ENCODE measurements at places on chromosomes 11 and 22. TPM values are rescaled to one million over a fixed set of nuclear protein-coding genes. Genes with fewer than 3 reads are reported as not detected.

DNA sequence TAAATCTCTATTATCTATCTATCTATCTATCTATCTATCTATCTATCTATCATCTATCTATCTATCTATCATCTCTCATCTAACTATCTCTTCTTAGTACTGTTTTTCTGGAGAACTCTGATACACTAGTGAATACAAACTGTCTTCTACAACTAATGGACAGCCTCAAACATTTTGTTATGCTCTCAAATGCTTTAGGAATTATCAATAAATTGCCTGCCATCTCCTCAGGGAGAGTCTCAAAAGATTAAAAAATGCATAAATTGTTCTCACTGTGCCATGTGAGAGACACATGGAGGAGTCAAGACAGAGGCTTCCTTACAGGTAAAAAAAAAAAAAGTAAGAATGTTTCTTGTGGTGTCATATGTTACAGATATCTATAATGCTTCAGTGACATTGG is at the start of gene OR8K3:
Gene OR8K3 (plus strand): TSS at position 301 of the 400 bp plus-strand sequence. CDS start 3,163 bp downstream, outside the sequence.
- no peak for DNase-seq

DNA sequence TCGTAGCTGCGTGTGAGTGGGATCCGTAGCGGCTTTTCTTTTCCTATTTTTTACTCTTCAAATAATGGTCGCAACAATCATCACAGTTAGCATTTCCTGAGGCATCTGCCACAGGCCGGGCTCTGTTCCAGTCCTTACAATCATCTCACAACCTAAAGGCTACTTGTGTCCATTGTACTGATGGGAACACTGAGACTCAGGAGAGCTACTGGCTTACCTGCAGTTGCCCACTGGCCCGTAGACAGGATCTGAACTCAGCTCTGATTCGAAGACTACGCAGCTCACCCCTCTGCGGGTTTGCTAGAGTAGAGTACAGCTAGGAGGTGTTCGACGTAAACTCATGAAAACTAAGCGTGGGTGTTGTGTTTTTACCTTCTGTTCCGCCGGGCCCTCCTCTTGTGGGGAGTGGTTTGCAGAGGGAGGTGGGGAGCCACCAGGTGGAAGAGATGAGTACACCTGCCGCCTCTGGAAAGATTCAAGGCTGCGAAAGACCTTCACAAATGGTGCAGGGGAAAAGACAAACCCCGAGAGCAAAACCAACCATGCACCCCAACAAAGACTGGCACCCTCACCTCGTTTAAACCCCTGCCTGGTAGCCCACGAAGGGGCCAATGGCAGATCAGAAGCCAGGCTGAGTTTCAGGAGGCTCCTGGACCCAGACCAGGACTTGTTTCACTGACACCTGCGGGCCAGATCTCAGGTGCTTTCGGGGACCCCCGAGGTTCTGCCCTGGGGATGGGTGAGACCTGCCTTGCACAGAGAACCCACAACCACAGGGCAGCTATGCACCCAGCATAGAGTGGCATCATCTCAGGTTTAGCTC is 18.3 kb upstream of the RFPL3 start:
- no peak for DNase-seq

PRG3 gene
- total RNA-seq: not detected

SLC15A3 gene
- total RNA-seq: 24.7 TPM

MRGPRE gene
- total RNA-seq: 0.38 TPM

DNA sequence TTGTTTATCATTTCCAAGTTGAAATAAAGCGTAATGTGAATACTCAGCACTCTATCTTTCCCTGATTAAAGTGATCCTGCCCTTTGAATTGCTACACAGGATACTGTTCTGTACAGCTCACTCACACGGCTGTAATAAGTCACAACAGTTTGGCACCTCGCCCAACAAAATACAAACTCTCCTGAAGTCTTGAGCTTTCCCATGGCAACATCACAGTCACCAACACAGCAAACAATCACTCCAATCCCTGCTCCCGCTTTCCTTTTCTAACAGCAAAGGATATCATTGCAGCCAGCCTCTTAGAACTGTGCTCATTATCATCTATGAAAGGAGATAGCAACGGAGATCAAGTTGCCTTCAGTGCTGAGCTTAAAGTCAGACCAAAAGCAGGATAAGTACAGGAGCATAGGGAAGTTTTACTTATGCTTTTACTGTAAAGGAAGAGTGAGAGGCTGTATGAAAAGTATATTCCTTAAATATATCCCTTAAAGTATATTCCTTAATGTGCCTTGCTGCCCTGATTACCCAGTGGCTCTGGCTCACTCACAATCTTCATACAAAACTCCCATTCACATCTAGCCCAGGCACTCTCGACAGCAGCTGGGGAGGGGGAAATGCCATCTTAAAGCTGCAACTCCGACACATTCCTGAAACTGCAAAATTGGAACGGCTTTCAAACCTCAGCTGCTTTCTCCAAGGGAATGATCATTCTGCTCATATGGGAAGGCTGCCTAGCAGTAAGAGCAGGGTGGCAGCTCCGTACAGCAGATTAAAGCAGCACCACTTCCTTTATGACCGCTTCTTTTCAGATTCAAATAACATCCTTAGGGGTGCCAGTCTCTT is 35.8 kb downstream of the MAML2 start:
- peak; percentile 88 for DNase-seq

C22orf23 gene
- total RNA-seq: 0.21 TPM

DNA sequence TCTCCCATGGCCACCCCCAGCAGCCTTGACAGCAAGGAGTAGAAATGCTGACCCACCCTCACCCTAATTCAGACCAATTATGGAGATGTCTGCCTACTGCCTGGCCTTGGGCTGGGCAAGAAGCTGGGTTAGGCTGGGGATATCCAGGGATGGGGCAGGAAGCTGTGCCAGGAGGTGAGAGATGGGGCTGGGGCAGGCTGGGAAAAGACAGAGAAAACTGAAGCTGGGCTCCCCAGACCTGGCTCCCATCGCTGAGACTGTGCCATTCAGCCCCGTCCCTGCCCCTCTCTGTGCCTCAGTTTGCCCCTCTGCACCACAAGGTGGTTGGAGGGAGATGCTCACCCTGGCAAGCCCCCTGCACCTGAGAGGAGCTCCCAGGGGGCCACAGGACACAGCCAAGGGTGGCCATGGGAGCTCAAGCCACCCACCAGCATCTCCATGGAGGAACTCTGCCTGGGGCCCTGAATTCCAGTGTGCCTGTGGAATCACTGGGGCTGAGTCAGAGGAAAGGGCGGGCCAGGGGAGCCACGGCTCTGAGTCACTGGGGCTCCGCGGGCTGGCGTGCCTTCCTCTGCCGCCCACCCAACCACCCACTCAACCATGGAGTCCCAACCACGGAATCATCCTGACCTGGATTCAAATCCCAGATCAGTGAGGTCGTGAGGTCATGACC is 6.0 kb upstream of the CARD10 start:
- peak; percentile 66 for DNase-seq

ALDH3B2 gene
- not detected for total RNA-seq

- no peak for DNase-seq
These were observed 20.1 kb downstream of the PRDM11 start for GRCh38 chr11:45166604-45166897.

DNA sequence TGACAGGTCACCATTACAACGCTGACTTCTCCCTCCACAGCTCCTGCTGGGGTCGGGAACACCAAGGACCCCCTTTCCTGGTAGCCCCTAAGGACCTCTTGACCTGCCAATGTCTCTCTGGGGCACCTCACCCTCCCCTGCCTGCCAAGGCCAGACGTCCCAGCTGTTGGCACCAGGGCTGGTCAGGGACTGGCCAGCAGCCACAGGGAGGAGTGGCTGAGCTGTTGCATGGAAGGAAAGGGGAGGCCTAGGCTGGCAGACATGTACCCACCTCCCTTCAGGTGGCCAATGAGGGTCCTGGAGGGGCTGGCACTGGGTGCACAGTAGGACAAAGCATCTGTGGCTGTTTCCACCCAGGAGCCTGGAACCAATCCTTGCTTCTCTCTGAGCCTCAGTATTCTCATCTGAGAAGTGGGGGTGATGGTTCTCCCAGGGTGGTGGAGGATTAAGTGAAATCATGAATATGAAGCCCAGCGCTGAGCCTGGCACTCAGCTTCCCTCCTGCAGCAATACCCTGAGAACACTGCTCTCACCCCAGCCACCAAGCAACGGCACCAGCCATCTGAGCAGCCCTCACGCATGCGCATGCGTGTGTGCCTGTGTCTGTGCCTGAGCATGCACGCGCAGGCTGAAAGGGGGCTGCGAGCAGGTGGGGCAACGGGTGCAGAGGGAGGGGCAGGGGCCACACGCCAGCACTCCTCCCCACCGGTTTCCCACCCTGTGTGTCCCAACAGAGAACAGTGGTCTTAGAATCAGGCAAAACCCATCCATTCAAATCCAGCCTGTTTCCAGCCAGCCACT is 5.9 kb downstream of the KCNJ4 start:
- DNase-seq: no peak

RTN4RL2 gene
- total RNA-seq: 0.81 TPM

GRCh38 chr11:71282581-71283351 is 30.4 kb upstream of the SHANK2 start:
- DNase-seq: no peak

GRCh38 chr11:121552154-121552553 is 99.4 kb upstream of the SORL1-AS1 start:
- no peak for DNase-seq

CST6 gene
- 1.2 TPM for total RNA-seq

POTEH gene
- total RNA-seq: not detected

- peak; percentile 83 for DNase-seq
These were observed 4.6 kb upstream of the CCDC188 start for GRCh38 chr22:20155330-20156041.

All from right cardiac atrium (tissue), 5 donors.